ENCODE measurements at places on chromosomes 12 and 14. TPM values are rescaled to one million over a fixed set of nuclear protein-coding genes. Genes with fewer than 3 reads are reported as not detected.

Gene LRP1-AS
- not detected for total RNA-seq

Gene SIX4
- 14.8 TPM for total RNA-seq

Gene MSI1
- not detected for total RNA-seq

Gene TCL1B
- total RNA-seq: not detected

Gene C14orf132
- total RNA-seq: 33.1 TPM

Gene GPRC5A
- total RNA-seq: 309 TPM

Gene FAIM2
- total RNA-seq: 1.1 TPM

Gene TXNRD1
- total RNA-seq: 851 TPM

Gene ENDOU
- 0.22 TPM for total RNA-seq

Gene EIF2B2
- total RNA-seq: 66.1 TPM

Gene FGF23
- not detected for total RNA-seq

Gene ETFBKMT
- 1.8 TPM for total RNA-seq

Gene SERPINA9
- not detected for total RNA-seq

Gene INTS13
- 35.9 TPM for total RNA-seq

Gene ING4
- 29.5 TPM for total RNA-seq

Gene PRH2
- not detected for total RNA-seq

Gene CLEC4A
- total RNA-seq: 0.60 TPM

Gene KLHL33
- 0.05 TPM for total RNA-seq

Gene DIO2
- 101 TPM for total RNA-seq

Gene C12orf42
- not detected for total RNA-seq

Gene KRT1
- not detected for total RNA-seq

Gene CATSPERB
- not detected for total RNA-seq

Gene ACOT6
- total RNA-seq: not detected

Gene GLS2
- total RNA-seq: not detected

Gene RAB15
- total RNA-seq: 5.5 TPM

Gene GPR132
- total RNA-seq: 0.14 TPM

Gene TMTC3
- 41.8 TPM for total RNA-seq

Gene REP15
- total RNA-seq: 2.3 TPM

Gene PMCH
- total RNA-seq: not detected

Gene FOXN4
- total RNA-seq: not detected

Gene SLC25A21
- 0.10 TPM for total RNA-seq

Gene CIROP
- not detected for total RNA-seq

Gene ZBTB39
- total RNA-seq: 3.6 TPM

Gene GLIPR1L2
- 1.3 TPM for total RNA-seq

Gene MANSC1
- 5.0 TPM for total RNA-seq

Gene HVCN1
- total RNA-seq: 0.48 TPM

Gene GOLT1B
- 92.6 TPM for total RNA-seq

Gene NTF3
- total RNA-seq: 7.4 TPM

Gene KERA
- total RNA-seq: not detected
